ENCODE measurements at places on chromosomes 11 and 22.

GRCh38 chr11:68940651-68941323 is 37.1 kb downstream of the IGHMBP2 start:
- no peak for DNase-seq

- no peak for DNase-seq
Measured at GRCh38 chr11:48018528-48019216, 38.3 kb downstream of the PTPRJ start.

DNA sequence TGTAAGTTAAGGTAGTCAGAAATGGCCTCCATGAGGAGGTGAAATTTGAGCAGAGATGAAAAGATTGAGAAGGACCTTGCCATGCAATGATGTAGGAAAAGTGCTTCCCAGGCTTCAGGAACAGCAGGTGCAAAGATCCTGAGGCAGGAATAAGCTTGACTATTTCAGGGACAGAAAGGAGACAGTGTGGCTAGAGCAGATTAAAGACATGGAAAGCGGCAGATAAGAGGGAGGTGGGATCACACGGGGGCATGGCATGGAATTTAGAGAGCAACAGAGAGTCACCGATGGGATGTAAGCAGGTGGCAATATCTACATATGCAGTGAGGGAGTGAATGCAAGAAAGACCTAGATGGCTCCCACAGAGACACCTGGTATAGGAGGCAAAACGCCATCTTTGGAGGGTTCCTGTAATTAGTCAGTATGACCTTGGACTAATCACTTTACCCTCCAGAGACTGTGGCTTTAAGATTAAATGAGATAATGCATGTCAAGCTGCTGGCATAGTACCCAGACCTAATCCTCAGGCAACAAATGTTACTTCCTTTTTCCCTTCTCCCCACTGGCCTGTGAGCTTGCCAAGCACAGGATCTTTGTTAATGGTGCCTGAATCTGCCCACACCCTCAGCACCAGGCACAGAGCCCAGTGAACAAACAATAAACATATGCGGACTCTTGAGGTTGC is 24.6 kb upstream of the ACER3 start:
- DNase-seq = peak; percentile 33

DNA sequence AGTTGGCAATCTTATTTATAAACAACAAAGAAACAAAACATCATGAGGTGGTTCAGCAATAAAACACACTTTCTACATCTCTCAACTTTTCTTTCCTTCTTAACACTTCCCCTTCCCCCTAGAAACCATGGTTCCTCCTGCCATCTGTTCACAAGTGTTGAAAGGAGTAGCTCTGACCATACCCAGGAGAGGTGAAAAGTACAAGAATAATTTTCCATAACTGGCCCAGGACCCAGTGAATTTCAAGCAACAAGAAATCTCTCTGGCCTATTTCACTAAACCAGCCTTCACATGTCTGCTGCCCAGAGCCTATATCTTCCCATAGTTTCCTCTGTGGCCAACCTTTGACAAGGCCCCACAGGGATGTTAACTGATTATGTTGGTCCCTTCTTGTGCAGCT is 98.2 kb upstream of the CEP126 start:
- no peak for DNase-seq

- DNase-seq = peak; percentile 82
Measured at GRCh38 chr11:2462986-2463765, 18.4 kb downstream of the KCNQ1 start.

DNA sequence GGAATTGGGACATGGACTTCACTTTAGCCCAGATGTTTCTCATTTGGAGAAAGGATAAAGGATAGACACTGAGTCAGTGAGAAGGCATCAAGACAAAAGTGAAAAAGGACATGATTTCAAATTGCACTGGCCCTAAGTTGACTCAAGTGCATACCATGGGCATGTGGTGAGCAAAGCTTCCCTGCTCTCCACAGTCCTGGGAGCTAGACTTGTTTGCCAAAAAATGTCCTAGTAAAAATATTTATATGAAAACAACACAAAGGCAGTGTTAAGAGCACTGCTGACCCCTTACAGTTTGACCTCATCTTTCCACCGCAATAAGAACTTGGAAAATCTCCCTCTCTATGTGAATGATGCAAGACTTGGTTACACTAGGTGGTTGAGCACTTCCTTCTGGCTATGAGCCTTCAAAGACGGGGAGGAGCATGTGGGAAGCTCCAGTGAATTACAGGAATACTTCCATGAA is 46.5 kb upstream of the FIBIN start:
- DNase-seq = no peak

- DNase-seq = no peak
Measured at GRCh38 chr11:35338921-35339320, 80.4 kb downstream of the SLC1A2 start.

- no peak for DNase-seq
Measured at GRCh38 chr11:110253525-110253924, 42.9 kb downstream of the RDX start.

DNA sequence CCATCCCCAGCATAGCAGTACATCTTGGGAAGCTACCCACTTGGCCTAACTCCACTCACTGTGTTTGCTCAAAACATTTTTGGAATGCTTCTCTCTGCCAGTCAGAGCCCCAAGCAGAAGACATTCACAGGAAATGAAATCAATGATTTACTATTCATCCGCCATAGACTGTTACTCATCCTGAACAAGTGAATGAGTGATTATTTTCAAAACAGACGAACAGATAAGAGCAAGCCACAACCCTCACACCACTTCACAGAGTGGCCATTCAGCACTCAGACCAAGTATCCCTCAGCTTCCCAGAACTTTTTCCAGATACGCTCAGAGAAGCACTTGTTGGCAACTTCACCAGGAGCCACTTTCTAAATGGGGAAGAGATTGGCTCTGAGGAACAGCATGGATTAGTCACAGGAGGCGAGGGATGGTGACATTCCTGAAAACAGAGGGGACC is 13.0 kb upstream of the UBASH3B start:
- no peak for DNase-seq

GRCh38 chr22:32395107-32395506 is 16.9 kb downstream of the RTCB start:
- no peak for DNase-seq

GRCh38 chr11:3970108-3970507 is 114.6 kb downstream of the STIM1 start:
- DNase-seq = no peak

DNA sequence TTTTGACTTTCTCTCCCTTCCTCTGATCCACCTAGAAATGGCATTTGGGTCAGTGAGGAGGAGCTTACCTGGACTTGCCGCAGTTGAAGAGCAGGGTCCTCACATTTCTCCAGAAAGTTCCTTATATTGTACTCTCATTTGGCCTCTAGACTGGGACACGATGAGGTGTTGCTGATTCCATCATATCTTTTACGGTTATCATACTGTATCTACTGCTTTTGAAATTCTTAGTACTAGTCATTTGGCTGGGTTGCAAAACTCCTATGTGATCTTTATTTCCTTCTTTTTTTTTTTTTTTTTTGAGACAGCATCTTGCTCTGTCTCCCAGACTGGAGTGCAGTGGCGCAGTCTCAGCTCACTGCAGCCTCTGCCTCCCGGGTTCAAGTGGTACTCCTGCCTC is 58.7 kb upstream of the FAM181B start:
- no peak for DNase-seq

GRCh38 chr22:49255154-49255553 is 572.5 kb downstream of the BRD1 start:
- no peak for DNase-seq

GRCh38 chr11:125071435-125071834 is 8.3 kb downstream of the SLC37A2 start:
- no peak for DNase-seq

- no peak for DNase-seq
Measured at GRCh38 chr11:1310772-1311468, 1.5 kb upstream of the TOLLIP start.

GRCh38 chr11:34067383-34068065 is 16.0 kb downstream of the CAPRIN1 start:
- no peak for DNase-seq

- no peak for DNase-seq
Measured at GRCh38 chr22:46119729-46120419, 30.5 kb upstream of the PPARA start.

GRCh38 chr11:45610627-45611026 is 54.8 kb downstream of the CHST1 start:
- DNase-seq = no peak

GRCh38 chr11:107961480-107961879 is 33.2 kb downstream of the RAB39A start:
- DNase-seq = no peak

- DNase-seq = no peak
Measured at GRCh38 chr22:20807315-20807752, 33.4 kb downstream of the SERPIND1 start.

DNA sequence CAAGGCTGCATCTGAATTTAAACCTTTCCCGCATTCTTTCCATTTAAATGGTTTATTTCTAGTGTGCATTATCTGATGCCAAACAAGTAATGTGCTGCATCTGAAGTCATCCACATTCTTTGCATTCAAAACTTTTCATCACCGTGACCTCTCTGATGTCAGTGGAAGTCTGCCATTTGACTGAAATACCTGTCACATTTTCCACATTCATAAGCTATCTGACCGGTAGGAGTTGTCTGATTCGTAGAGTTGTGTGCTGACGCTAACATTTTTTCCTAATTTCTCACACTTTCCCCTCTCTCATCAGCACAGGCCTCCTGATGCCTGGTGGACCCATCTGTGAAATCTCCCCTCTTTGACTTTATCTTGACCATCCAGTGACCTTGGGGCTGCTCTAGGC is 79.9 kb upstream of the BARX2 start:
- DNase-seq = no peak

DNA sequence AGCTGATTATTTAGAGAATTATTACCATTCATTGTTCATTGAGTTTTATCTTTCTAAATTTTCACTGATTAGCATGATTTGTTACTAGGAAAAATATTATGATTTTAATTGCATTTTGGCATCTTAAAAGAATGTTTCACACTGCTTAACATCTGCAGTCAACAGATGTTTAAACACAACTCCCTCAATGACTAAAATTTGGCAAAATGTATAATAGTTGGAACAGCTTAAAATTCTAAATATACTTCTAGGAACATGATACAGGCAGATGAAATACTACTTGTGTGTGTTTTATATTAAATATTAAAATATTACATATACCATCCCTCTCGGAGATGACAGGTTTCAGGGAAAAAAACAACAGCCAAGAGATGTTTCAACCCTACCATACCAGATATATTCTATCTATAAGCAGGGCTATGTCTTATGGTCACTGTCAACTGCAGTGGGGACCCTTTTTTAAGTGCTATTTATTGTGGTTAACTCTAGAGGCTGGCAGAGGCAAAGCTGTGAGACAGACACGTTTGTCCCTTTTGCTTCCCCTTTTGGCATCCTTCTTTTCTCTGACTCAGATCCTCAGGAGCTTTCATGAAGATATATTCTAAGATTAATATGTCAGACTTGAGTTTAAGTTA is 81.9 kb downstream of the BDNF start:
- no peak for DNase-seq

All from left ventricle myocardium inferior (tissue), 1 donor.